ENCODE measurements at places on chromosomes 11 and 22.
A peak's percentile ranks its signal among the peaks of the same experiment; 100 is the strongest.

DNA sequence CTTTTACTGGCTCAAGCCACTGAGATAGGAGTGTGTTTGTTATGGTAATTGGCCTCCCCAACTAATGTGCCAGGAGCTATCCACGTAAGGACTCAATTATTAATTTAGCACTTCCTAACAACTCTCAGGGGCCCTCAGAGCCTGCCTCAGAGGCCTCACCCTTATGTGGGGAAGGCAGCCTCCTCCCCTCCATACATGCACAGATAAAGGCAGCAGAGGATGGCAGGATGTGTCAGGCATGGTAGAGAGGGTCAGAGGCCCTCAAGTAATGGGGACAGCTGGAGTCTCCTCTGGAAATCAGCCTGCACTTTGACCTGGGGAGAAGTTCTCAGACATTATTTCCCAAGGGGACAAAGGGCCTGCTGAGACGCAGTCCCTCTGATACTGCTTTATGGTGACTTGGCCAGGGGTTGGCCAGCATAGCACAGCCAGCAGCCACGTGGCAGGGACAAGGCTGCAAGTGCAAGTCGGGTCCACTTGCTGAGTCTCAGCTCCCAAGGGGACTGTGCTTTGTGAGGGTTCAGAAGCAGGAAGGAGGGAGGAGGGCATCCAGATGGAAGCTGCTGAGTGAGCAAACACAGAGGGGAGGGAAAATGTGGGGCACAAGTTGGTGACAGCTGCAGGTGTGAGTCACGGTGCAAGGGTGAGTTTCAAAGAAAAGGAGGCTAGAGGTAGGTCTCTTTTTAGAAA is 17.0 kb downstream of the MOGAT2 start:
- no peak for DNase-seq

GRCh38 chr11:111911563-111912401 is at the start of gene CRYAB:
Gene CRYAB, minus strand, starts transcription at chr11:111911770. Its CDS starts 46 bp downstream, at chr11:111911724.
- peak; percentile 91 for DNase-seq

- no peak for DNase-seq
Observed at GRCh38 chr11:5043380-5043779, 2.9 kb upstream of the OR52J3 start.

- no peak for DNase-seq
Observed at GRCh38 chr22:46429325-46429853, 93.9 kb downstream of the TRMU start.

- no peak for DNase-seq
Observed at GRCh38 chr22:25068707-25069106, 116.2 kb downstream of the KIAA1671 start.

DNA sequence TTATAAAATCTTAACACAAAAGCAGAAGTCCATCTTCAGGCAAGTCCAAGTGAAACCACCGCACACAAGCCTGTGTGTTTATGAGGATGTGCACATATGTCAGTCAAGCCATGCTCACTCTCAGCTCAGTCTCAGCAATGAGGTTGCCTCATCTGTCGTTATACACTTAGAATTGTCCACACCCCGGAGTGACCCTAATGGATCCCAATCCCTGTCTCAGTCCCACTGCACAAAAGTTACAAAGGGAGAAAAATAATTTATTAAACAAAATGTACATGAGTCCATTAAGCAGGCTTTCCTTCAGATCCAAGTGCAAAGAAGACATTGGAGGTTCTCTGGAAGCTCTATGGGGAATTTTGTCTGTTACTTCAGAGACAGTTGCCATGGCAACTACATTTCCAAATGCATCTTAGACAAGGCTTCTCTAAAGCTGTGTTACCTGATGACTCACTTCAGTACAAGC is 24.4 kb downstream of the OR8B12 start:
- DNase-seq, result no peak

- no peak for DNase-seq
Observed at GRCh38 chr11:115696563-115696962, 192.3 kb upstream of the CADM1 start.

DNA sequence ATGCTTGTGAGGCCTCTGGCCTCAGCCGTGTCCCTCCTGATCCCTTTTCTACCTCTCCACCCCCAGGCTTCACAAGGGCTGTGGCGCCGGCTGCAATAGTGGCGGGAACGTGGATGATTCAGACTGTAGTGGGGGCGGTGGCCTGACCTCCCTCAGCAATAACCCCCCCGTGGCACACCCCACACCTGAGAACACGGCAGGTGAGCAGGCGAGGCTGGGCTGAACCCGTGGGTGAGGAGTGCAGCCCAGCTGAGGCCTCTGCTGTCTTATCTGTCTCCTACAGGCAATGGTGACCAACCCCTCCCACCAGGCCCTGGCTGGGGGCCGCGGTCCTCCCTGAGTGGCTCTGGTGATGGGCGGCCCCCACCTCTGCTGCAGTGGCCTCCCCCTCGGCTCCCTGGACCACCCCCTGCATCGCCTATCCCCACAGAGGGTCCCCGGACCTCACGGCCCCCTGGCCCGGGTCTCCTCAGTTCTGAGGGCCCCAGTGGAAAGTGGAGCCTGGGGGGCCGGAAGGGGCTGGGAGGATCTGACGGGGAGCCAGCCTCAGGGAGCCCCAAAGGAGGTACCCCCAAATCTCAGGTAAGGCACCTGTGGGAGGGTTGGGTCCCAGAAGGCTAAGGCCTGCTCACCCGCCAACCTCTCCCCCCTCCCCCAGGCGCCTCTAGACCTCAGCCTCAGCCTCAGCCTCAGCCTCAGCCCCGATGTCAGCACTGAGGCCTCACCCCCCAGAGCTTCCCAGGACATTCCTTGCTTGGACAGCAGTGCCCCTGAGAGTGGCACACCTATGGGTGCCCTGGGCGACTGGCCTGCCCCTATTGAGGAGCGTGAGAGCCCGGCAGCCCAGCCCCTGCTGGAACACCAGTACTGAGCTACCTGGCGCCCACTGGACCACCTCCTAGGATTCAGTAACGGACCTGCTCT is 1.5 kb upstream of the SIPA1 start:
- DNase-seq, result no peak

DNA sequence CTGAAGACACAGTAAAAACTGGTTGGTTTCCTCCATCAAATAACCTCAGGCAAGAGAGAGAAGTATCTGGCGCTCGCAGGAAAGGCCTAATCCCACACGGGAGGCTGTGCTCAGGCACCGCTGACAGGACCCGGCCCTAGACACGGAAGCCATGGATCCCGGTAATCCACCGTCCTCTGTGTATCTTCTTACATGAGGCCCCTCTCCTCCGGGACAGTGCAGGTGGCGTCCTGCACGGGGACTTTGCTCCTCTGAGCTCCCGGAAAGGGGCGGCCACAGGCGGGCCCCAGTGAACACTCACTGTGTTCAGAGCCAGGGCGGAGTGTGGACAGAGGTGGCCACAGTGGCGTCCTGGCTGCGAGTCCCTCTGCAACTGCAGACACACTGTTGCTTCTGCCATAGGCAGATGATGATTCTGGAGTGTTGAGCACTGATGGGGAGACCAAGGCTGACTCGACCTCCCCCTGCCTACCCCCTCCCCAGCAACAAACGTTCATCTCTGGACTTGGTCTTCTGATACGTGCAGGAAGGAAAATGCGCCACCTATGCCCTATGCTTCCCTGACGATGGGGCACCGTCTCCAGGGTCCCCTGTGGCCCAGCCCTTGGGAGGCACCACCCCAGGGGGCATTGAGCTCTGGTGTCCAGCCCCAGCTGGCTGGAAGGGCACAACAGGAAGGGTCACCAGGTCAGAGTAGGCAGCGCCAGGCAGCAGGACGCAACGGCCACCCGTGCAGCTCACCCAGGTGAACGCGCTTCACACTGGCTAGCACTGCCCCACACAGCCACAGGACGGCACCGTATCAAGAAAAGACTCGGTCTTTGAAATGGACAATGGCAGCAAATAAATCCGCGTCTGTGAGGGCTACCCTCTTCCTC is 95.7 kb downstream of the TRMU start:
- no peak for DNase-seq

DNA sequence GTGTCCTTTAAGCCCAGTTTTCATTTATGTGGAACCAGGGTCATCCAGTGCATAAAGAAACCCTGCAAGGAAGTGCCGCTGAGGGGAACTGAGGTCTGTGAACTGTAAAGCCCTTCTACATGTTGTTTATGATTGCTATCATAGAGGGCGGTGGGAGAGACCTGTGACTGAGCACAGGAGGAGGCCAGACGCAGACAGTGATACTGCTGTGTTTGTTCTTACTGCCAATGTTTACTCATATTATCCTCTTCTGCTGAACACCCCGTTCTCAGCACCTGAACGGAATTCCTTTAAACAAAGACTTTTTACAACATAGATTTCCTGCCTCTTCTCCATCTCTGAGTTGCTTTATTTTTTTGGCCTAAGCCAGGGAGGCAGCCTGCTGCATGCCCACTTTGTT is 967 bp upstream of the GALNT18 start:
- no peak for DNase-seq

GRCh38 chr11:20353829-20354434 is 9.6 kb upstream of the HTATIP2 start:
- no peak for DNase-seq

DNA sequence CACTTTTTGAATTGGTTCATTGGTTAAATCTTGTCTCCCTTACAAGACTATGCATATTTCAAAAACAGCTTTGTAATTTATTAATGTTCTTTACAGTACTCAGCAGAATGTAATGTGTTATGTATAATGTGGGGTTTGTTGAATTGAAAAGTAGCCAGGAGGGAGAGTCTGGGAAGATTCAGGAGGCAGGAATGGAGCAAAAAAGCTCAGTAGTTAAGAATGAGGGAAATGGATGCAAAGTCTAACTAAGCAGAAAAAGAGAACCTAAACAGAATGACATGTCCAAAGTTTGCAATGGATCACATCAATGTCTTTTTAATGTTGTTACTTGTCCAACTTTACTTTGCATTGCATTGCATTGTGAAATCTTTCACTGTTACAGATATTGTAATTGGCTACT is 86.5 kb upstream of the CARD18 start:
- no peak for DNase-seq

- no peak for DNase-seq
Observed at GRCh38 chr11:67606093-67606491, 644 bp upstream of the NDUFV1 start.

- DNase-seq, result no peak
Observed at GRCh38 chr11:86116386-86116726, 47.5 kb upstream of the PICALM start.

DNA sequence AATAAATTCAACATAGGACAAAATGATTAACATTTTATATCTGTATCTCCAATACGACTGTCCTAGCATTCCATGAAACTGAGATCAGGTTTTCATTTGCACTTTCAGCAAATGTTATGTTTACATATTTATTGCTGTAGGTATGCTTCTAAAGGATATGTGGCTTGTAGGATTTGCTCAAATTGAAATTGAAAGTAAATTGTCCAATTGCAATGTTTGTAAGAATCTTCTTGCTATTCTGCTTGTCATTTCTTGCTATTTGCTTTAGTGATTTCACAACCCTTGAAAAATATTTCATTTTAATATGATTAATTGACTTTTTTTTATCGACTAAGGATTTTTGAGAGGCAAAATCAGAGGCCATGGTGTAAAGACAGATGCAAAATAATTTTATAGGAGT is 904.2 kb upstream of the RAG2 start:
- DNase-seq, result no peak

DNA sequence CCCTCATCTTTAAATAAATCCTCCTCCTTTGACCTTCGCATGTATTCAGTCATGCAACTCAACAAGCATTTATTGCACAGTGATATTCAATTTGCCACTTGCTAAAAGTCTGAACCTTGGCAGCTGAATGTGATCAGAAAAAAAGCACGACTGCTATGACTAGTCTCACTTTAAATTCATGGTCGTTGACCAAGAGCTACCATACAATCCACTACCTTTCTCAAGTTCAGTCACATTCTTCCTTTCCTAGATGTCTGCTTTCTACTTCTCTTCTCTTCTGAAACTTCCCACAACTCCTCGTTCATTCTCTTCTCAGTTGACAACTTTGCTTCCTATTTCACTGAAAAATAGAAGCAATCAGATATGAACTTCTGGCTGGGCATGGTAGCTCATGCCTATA is 2.0 kb upstream of the SAA1 start:
- no peak for DNase-seq

- peak; percentile 63 for DNase-seq
Observed at GRCh38 chr22:48558606-48559402, 1268.9 kb downstream of the BRD1 start.

GRCh38 chr22:19483481-19484244 is 3.9 kb downstream of the CDC45 start:
- no peak for DNase-seq

- DNase-seq, result peak; percentile 82
Observed at GRCh38 chr22:41382098-41382578, 396 bp downstream of the TEF start.

DNA sequence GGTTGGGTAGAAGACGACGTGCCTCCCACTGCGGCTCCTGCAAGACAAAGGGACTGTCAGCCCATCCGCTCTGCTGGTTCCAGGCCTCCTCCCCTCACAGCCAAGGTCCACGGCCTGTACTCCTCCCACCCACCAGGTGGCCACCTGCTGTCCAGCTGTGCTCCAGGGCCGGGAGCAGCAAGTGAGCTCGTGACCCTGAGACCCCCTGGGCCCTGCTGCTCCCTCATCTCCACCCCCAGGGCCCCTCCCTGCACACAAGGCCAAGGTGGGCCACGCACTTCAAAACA is 27.4 kb downstream of the TSPAN4 start:
- DNase-seq, result no peak

DNA sequence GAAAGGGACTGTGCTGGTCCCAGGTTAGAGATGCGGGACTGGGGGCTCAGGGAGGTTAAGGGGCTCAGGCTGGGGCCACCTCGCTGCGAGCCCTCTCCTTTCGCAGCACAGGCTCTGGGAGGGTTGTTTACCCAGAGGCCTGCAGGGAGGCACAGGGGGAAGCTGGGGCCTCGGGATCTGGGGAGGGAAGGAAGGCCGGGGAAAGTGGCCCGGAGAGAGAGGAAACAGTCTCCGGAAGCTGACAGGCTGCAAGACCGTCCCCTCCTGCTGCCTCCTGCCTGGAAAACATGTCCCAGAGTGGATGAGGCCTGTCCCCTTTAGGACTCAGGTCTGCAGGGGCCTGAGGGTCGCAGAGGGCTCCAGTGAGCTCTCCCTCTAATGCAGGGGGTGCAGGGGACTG is 45.4 kb downstream of the MYO7A start:
- peak; percentile 68 for DNase-seq

DNA sequence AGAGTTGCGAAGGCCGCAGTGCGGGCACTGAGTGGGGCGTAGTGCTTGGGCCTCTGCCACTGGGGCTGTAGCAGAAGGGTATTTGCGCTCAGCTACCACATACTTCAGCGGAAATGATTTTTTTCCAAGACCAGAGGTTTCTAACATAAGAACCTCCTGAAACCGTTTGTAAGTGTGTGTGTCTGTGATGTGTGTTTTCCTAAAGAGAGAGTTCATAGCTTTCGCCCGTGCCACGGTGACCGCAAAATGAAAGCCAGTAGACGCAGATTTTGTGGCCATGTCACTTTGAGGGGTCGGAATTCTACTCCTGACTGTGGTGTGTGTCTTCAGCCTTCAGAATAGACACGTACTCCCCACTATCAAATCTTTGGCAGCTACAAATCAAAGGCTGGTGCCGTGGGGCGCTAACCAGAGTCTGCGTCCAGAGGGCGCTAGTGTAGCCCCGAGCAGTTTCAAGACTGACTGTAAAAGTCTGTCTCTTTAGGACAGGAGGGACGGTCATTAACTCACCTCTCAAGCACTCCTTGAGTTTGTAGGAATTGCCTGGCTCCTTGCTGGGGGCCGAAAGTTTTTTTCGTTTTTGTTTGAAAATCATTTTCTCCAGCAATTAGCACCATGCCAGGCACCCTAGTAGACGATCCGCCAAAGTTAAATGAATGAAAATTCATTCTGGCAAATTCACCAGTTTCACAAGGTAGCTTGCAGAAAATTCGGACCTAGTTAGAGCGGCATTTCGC is 2.5 kb upstream of the CALCA start:
- no peak for DNase-seq

Measured in Right ventricle myocardium inferior (tissue), 1 donor.